Fibroblast of skin of left biceps (primary cell): ENCODE measurements at places on chromosomes 2 and 18.
A peak's percentile ranks its signal among the peaks of the same experiment; 100 is the strongest.

GRCh38 chr18:41226186-41226585 lies 728.8 kb upstream of the PIK3C3 start:
- DNase-seq: peak; percentile 81

DNA sequence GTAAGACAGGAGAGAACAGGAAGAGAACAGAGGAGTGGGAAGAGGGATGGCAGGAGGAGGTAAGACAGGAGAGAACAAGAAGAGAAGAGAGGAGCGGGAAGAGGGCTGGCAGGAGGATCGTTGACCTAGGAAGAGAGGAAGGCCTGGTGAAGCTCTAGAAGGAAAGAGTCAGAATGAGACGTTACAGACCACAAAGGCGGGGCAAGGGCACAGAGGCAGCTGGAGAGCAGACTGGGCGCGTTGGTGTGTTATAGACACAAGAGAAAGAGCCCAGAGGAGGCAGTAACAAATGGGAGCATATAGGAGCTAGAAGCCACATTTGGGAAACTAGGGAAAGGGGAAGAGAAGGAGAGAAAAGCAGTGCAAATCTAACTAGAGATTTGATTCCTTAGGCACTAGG lies 26.6 kb downstream of the PTRHD1 start:
- DNase-seq: no peak

DNA sequence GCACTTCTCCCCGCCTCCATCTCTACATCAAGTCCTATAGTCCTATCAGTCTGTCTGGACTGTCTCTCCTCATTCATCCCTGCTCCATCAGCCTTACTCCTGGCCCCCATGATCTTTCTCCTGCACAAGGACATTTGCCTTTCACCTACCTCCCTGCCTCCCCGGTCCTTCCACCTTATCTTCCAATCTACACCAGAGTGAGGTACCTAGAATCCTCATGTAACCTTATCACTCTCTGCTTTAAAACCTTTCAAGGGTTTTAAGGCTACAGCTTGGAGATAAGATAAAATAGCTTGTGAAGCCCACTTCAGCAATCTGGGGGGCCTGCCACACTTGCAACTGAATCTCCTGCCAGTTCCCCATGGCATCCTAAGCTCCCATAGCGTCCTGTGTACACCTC lies 12.8 kb downstream of the CDC42EP3 start:
- no peak for DNase-seq

DNA sequence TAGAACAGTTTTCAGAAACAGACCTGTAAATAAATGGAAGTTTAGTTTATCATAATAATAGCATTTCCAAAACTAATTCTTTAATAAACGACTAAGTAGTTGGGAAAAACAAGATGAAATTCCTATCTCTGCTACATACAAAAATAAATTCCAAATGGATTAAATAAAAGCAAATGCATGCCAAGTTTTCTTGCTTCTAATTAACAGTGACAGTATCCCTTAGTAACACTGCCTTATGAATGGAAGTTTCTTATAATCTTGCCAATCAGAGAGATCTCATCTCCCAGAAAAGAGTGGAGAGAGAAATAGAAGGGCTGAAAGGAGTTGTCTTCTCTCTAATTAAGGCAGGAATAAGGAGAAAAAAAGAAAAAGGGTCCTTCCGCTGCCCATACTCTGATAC lies 133.9 kb downstream of the GFPT1 start:
- no peak for DNase-seq

GRCh38 chr2:189297446-189297845 lies 117.9 kb upstream of the COL5A2 start:
- DNase-seq: peak; percentile 72

DNA sequence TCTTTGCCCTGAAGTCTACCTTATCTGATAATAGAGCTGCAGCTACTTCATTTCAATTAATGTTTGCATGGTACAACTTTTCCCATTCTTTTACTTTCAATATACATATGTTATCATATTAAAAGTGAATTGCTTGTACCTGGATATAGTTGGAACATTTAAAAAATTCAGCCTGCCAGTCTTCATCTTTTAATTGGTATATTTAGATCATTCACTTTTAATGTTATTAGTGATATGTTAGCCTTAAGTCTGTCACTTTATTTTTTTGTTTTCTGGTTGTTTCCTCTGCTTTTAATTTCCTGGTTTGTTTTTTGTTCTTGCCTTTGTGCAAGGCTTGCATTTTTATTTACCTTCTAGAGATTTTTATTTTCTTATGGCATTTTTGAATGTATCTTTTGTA lies 158.2 kb downstream of the GALNT1 start:
- DNase-seq: no peak

GRCh38 chr18:58507880-58508279 lies 121.0 kb downstream of the ALPK2 start:
- no peak for DNase-seq

DNA sequence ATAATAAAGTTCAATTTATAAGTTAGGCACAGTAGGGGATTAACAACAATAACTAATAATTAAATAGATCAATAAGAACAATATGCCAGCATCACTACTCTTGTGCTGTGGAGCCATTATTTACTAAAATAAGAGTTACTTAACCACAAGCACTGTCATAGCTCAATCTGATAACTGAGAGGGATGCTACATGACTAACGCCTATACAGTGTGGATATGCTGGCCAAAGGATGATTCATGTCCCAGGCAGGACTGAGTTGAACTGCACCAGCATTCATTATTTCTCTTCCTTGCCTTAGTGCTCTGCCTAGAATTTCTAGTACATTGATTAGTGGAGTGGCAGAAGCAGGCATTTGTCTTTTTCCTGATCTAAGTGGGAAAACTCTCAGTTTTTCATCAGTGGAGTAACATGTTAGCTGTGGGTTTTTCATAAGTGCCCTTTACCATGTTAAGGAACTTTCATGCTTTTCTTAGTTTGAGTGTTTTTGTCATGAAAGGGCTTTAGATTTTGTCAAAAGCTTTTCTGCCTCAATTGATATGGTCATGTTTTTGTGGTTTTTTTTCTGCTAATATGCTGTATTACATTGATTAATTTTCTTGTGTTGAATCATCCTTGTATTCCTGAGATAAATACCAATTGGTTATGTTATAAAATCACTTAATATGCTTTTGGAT lies 21.7 kb downstream of the KIAA1328 start:
- peak; percentile 76 for DNase-seq

DNA sequence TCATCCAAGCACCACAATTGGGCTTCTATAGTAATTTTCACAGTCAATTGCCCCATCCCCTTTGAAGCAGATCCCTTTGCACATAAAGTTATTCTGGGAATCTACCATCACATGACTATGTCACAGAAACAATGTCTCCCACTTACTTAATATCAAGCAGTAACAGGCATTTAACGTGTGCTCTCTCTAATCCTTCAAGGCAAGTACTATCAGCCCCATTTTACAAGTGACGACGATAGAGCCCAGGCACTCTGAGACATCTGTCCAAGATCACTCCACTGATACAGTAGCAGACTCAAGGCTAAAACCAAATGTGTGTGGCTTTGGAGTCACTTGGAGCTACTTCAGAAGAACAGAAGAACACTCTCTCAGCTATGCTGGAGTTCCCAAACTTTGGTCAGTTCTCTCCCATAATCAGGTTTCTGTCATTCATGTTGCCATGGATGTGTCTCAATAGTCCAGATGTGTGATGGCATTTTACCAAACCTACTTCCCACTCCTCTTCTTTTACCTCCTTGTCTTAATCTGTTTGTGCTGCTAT lies 39.7 kb downstream of the PID1 start:
- no peak for DNase-seq

- DNase-seq: no peak
Observed at GRCh38 chr2:127515383-127515915, 10.8 kb downstream of the IWS1 start.

DNA sequence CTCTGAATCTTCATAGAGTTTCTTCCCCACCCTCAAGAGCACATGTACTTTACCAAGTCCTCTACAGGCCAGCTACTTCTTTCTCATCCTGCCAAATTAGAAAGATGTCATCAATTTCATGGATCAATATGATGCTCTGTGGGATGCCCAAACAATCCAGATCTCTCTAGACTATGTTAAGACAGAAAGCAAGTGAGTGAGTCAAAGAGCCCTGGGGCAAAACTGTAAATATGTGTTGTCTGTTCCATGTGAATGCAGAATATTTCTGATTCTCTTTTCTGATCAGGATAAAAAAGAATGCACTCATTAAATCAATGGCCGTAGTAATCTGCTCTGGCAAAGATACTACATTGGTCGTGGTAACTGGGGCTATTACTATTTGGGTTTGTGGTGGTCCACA lies 53.1 kb upstream of the ROCK2 start:
- DNase-seq: no peak

DNA sequence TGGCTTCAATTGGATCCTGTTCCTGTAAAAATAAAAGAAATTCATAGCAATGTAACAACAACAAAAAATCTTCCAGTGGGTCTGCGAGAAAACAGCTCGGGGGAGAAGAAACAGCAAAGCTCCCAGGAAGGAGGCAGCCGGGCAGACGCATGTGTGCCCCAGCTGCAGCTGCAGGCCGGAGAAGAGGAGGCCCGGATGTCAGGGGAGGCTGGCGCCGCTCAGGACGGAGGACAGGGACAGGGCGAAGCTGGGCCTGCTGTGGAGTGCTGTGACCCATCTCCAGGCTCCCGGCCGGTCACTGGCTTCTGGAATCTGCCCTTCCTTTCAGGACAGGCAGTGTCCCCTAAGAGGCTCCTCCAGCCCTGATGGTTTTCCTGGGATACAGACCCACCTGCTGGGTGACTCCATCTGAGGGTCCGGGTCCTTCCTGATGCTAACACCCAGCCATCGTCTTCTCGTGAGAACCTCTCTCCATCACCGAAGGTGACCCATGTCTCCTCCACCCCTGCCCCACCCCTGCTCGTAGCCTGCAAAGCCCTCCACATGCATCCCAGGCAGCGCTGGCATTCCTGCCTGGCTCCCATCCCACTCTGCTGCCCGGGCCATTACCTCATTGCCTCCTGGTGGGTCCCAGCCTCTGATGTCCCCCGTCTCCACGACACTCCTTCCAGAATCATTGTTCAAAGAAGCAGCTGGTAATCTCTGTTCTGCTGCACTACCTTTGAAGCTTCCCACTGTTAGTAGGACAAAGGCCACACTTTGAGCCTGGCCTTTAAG lies 145.4 kb upstream of the TWIST2 start:
- no peak for DNase-seq

- no peak for DNase-seq
Observed at GRCh38 chr2:191747170-191747530, 69.2 kb downstream of the NABP1 start.

DNA sequence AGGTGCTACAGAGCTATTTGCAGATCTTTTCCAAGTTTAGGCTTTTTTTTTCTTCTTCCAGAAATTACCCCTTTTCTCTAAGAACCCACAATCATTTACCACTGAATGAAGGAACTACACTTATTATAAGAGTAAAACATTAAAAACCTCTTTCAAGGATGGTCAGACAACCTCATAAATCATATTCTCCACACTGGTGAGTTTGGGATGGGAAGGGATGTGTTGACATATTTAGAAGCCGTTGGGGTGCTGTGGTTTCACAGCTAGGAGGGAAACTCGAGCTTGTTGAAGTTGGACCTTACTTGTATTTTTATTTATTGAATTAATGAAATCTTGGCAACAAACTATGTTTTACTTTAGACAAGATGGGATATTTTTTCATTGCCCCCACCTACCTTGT lies 289.4 kb upstream of the MEIS1 start:
- no peak for DNase-seq

DNA sequence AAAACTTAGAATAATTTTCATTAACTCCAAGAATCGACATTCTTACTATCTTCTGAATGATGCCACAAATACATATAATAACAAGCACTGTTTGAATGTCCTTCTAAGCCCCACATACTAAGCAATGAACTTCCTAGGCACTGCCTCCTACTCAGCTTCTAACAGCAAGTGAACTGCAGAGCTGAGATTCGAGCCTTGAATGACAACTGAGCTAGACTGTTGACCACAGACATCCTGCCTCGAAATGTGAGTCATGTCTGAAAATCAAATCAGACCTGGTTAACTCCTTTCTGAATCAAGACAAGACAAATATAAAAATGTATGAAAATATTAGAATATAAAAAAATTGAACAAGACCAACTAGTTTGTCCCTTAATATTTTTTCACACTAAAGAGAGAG lies 108.1 kb downstream of the MYT1L start:
- DNase-seq: no peak

- DNase-seq: no peak
Observed at GRCh38 chr18:52441794-52442193, 101.8 kb downstream of the DCC start.

GRCh38 chr2:15825276-15825980 lies 114.9 kb upstream of the MYCN start:
- DNase-seq: no peak

- DNase-seq: peak; percentile 63
Observed at GRCh38 chr2:186551323-186552050, 38.4 kb upstream of the ITGAV start.

GRCh38 chr2:102301867-102302362 lies 9.4 kb upstream of the IL1RL1 start:
- no peak for DNase-seq

- no peak for DNase-seq
Observed at GRCh38 chr2:63587814-63588384, 378 bp downstream of the WDPCP start.

GRCh38 chr2:66929632-66930338 lies 467.3 kb upstream of the ETAA1 start:
- peak; percentile 66 for DNase-seq

- DNase-seq: no peak
Observed at GRCh38 chr2:147665105-147665504, 179.7 kb upstream of the ACVR2A start.

DNA sequence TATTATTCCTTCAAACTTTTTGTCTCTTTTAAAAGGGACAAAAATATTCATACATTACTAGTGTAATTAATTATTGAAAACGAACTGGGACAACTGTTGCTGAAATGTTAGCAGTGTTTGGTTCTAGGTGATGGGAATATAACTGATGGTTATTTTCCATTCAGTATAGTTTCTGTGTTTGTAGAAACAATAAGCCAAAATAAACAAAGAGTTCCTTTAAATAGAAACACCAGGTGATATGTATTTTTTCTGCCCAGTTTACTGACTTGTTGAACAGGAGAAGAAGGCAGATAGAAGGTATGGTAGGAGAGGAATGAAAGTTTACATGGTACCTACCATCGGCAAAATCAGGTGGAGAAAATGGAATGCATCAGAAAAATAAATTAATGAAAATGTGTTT lies 74.2 kb downstream of the LYPD6B start:
- DNase-seq: no peak

GRCh38 chr2:64698668-64699444 lies 45.1 kb upstream of the SERTAD2 start:
- peak; percentile 63 for DNase-seq

DNA sequence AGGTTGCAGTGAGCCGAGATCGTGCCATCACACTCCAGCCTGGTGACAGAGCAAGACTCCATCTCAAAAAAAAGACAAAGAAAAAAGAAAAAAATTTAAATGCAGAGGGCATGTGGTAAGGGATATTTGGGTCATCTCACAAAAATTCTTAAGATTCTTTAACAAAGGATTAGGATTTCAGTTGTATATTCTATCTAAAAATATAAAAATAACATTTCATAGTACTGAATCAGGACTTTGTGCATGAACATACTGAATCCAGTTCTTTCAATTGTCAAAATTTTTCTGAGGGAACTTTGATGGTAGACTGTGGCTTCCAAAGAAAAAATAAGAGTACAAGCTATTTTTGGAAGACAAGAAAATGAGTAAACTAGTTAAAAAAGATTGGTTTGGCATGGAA lies 6.5 kb upstream of the PPP3R1 start:
- no peak for DNase-seq

GRCh38 chr18:45137087-45137419 lies 456.4 kb downstream of the SETBP1 start:
- DNase-seq: no peak
